ENCODE measurements at places on chromosomes 16 and 17.

- no peak for DNase-seq
Observed at GRCh38 chr17:77314601-77315000, 173.8 kb downstream of the SEC14L1 start.

DNA sequence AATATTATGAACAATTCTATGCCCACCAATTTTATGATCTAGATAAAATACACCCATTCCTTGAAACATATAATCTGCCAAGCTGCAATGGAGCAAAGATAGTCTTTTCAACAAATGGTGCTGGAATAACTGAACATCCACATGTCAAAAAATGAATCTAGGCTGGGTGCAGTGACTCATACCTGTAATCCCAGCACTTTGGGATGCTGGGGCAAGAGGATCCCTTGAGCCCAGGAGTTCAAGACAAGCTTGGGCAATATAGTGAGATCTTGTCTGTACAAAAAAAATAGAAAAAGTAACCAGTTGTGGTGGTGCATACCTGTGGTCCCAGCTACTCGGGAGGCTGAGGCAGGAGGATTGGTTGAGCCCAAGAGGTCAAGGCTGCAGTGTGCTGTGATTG lies 92.5 kb downstream of the N4BP1 start:
- no peak for DNase-seq

DNA sequence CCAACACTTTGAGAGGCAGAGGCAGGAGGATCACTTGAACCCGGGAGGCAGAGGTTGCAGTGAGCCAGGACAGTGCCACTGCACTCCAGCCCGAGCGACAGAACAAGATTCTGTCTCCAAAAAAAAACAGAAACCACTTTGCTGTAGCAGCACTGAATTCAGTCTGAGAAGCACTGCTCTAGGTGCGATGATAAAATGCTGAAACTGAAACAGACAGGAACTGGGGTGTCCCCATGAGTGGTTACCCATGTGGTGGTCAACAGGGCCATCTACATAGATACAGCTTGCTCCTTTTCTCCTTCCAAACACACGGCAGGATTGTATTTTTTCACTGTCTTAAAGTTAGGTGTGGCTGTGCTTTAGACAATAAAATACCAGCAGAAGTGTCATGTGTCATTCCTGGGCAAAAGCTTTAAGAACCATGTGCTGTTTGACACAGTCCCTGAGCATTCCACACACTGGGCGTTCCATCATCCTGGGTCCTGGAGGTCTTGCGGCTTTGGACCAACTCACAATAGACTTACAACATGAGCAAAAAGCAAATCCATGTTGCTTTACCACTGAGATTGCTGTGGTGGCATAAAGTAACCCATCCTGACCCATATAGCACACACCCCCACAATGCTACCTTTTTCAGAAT lies 11.5 kb downstream of the GAS7 start:
- no peak for DNase-seq

- DNase-seq: no peak
Observed at GRCh38 chr16:14569213-14569612, 60.8 kb downstream of the PARN start.

DNA sequence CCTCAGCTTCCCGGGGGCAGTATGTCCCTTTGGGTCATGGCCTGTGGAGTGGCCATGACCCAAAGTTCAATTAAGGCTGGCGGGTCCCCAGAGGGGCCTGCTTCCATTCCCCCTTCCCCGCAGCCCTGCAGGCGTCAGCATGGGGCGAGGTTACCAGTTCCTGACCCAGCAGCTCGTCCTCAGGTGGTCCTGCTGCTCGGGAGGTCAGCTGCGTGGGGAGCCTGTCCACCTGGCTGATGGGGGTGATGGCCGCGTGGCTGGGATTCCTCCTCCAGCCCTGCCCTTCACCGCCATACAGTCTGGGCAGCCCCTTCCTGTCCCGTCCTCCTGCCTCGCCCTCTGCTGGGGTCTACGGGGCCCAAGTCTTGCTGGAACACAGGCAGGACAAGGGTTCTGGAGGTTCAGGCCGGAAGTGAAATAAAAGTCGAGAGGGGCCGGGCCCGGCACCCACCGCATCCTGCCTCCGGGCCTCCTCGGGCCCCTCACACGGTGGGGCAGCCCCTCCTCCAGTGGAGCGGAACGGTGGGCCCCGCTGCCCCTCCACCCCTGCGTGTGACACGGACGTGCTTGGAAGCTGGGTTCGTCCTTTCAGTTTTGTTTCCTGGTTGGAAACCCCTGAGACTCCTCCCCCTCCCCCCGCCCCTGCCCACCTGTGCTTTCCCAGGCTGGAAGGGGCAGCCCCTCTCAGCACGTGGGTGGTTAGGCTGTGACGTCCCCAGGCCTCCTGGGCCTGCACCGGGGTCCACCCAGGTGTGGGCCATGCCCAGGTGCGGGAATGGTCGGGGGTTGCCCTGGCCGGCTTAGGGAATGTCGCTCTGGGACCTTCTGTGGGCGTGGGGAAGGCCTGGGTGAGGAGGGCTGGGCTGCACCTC lies 6.8 kb downstream of the UBALD2 start:
- no peak for DNase-seq
